K562 (cell line): ENCODE measurements at places on chromosomes 5 and 9. TPM values are rescaled to one million over a fixed set of nuclear protein-coding genes. Genes with fewer than 3 reads are reported as not detected.

Gene EGFL7
- 213 and 225 TPM in 2 replicates for total RNA-seq

Gene C5orf15
- total RNA-seq: 22.7 and 24.0 TPM in 2 replicates

Gene ANGPTL2
- total RNA-seq: not detected in 2 replicates

Gene FREM1
- total RNA-seq: 0.11 and 0.13 TPM in 2 replicates

Gene DELE1
- total RNA-seq: 64.7 and 68.8 TPM in 2 replicates

Gene LCN1
- not detected in 2 replicates for total RNA-seq

Gene EIF4E1B
- total RNA-seq: not detected in 2 replicates

Gene WNK2
- total RNA-seq: 3.3 TPM in 2 replicates

Gene PCDHGA3
- total RNA-seq: 0.24 and 0.38 TPM in 2 replicates

Gene ANKRD18A
- total RNA-seq: 0.76 and 1.9 TPM in 2 replicates

Gene PCDHA12
- total RNA-seq: not detected in 2 replicates

Gene LCN10
- 0.29 TPM in 1 of 2 replicates, not detected in the other for total RNA-seq

DNA sequence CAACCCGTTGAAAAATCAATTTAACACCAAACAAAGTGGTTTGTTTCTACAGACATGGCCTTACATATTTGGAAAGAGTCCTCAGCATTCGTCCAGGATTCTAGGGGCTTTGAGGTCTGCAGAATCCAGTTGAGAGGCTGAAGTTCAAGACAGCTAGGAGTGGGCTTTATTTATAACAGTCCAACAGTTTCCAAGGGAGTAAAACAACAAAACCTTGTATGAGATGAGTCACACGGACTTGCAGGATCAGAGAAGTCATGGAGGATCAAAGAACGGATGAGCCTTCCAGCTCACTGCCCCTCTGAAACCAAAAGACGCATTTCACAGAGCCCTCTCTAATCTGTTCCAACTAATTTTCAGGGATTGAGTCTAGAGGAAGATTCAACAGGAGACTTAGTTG is 11.1 kb upstream of the ESM1 start:
- no peaks in the 10 kb centered on the region for H3K36me3 ChIP-seq
- no peak overlapping the region for H3K27ac ChIP-seq
- no peak for DNase-seq
- peaks cover 15% of the 10 kb centered on the region for H3K27me3 ChIP-seq
- H3K4me3 ChIP-seq: no peak overlapping the region

- no peak overlapping the region for H3K4me3 ChIP-seq
- H3K4me1 ChIP-seq: no peaks in the 10 kb centered on the region
- no peaks in the 10 kb centered on the region for H3K27me3 ChIP-seq
- no peaks in the 10 kb centered on the region for H3K36me3 ChIP-seq
- H3K27ac ChIP-seq: no peak overlapping the region
- DNase-seq: no peak
These were observed 127.6 kb downstream of the ST8SIA4 start for GRCh38 chr5:100775533-100775855.

- no peaks in the 10 kb centered on the region for H3K36me3 ChIP-seq
- H3K27me3 ChIP-seq: no peaks in the 10 kb centered on the region
- peak; percentile 16 for DNase-seq
- H3K4me1 ChIP-seq: no peaks in the 10 kb centered on the region
- no peak overlapping the region for H3K27ac ChIP-seq
- H3K4me3 ChIP-seq: no peak overlapping the region
These were observed 123.1 kb downstream of the ADCY2 start for GRCh38 chr5:7518947-7519560.

GRCh38 chr5:33439905-33440481 is 772 bp upstream of the TARS1 start:
- no peak for DNase-seq
- H3K27ac ChIP-seq: peak overlapping the region; percentile 99
- H3K4me3 ChIP-seq: peak overlapping the region; percentile 94

DNA sequence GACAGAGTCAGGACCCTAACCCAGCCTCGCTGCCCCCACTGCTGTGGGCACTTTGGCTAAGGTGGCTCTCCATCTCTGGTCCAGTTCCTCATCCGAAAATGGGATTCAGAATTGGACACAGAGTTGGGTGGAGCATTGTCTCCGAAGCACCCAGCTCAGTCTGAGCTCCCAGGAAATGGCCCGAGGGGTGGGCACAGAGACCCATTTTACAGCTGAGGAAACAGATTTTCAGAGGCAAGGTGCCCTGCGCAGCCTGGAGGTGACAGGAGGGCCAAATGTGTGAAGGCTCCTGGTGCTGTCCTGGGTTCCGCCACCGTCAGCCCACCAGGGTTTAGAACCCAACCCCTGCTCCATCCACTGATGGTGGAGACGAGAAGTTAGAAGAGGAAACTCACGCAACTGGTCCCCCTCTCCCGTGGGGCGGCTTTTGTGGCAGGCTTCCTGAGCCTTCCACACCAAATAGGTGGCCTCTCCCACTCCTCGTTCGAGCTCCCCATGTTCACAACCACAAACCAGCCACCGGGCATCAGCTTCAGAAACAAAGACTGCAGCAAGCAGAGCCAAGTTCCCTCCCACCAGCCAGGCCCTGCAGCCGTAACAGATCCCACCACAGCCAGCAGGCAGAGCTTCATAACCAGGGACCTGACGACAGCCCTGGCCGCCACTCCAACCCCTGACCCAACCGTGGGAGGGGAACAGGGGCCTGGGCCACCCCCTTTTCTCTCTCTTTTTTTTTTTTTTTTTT is 90.9 kb upstream of the LMX1B start:
- DNase-seq: no peak
- H3K4me1 ChIP-seq: 0 out of 2 replicates have a peak, but pooled peaks cover 3% of the 10 kb centered on the region
- H3K36me3 ChIP-seq: no peaks in the 10 kb centered on the region

DNA sequence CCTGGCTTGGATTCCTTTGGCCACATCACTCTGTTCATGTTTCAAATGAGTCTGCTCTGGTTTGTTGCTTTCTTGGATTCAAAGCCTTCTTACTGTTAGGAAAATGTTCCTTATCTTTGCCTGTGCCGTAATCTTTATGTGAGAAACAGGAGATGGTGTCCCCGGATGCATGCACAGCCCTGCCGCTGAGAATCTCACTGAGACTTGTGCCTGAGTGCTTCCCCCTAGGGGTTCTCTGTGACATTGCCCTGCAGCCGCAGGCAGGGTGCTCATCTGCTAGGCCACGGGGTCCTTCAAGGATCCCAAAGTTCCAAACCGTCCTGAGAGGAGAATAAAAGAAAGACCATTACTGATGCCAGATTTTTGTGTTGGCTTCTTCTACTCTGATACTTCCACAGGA is 81.4 kb upstream of the ANKRD55 start:
- peaks cover 5% of the 10 kb centered on the region for H3K4me1 ChIP-seq
- H3K36me3 ChIP-seq: no peaks in the 10 kb centered on the region
- no peaks in the 10 kb centered on the region; the same call in 2 of the 3 replicates for H3K27me3 ChIP-seq
- no peak overlapping the region for H3K27ac ChIP-seq

GRCh38 chr5:40030661-40031060 is 605.9 kb upstream of the DAB2 start:
- no peak overlapping the region for H3K4me3 ChIP-seq
- H3K27ac ChIP-seq: no peak overlapping the region
- no peaks in the 10 kb centered on the region for H3K4me1 ChIP-seq
- H3K27me3 ChIP-seq: no peaks in the 10 kb centered on the region
- no peak for DNase-seq
- no peaks in the 10 kb centered on the region for H3K36me3 ChIP-seq

- no peaks in the 10 kb centered on the region for H3K4me1 ChIP-seq
- no peak overlapping the region for H3K27ac ChIP-seq
- H3K27me3 ChIP-seq: peaks cover 16% of the 10 kb centered on the region; the same call in 1 of the 2 replicates
- DNase-seq: no peak
- H3K4me3 ChIP-seq: no peak overlapping the region
These were observed 76.5 kb upstream of the PJA2 start for GRCh38 chr5:109486200-109486804.

DNA sequence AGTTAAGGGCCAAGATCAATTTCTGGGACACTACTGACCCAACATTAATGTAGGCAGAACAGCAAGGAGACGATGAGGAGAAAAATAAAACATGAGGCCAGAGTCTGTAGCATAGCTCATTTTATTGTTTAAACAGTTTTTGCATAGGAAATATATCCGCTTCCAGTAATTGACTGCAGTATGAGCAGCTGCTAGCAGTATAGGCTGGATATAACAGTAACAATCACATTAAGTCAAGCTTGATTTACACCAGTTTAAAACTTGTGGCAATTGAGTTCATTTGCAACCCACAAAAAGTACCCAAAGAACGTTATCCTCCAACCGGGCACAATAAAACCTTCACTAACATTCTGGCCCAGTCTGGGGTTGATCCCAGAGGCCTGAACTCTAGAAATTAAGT is 232.2 kb downstream of the NFIB start:
- H3K4me3 ChIP-seq: no peak overlapping the region
- H3K36me3 ChIP-seq: no peaks in the 10 kb centered on the region
- no peak overlapping the region for H3K27ac ChIP-seq
- DNase-seq: no peak

- H3K27me3 ChIP-seq: no peaks in the 10 kb centered on the region
- DNase-seq: no peak
- H3K4me1 ChIP-seq: no peaks in the 10 kb centered on the region; the same call in none of the 3 replicates
- H3K36me3 ChIP-seq: no peaks in the 10 kb centered on the region
- no peak overlapping the region for H3K4me3 ChIP-seq
- no peak overlapping the region for H3K27ac ChIP-seq
These were observed 9.4 kb upstream of the CD72 start for GRCh38 chr9:35627575-35627974.

- no peak for DNase-seq
- no peak overlapping the region for H3K4me3 ChIP-seq
- H3K27ac ChIP-seq: no peak overlapping the region
- H3K4me1 ChIP-seq: peaks cover 12% of the 10 kb centered on the region
These were observed 71.7 kb downstream of the ADAMTS2 start for GRCh38 chr5:179273441-179274145.

GRCh38 chr9:16869131-16869881 is 1.2 kb downstream of the BNC2 start:
- H3K36me3 ChIP-seq: no peaks in the 10 kb centered on the region
- H3K27ac ChIP-seq: no peak overlapping the region
- DNase-seq: no peak
- H3K4me1 ChIP-seq: no peaks in the 10 kb centered on the region
- no peak overlapping the region for H3K4me3 ChIP-seq
- no peaks in the 10 kb centered on the region for H3K27me3 ChIP-seq

DNA sequence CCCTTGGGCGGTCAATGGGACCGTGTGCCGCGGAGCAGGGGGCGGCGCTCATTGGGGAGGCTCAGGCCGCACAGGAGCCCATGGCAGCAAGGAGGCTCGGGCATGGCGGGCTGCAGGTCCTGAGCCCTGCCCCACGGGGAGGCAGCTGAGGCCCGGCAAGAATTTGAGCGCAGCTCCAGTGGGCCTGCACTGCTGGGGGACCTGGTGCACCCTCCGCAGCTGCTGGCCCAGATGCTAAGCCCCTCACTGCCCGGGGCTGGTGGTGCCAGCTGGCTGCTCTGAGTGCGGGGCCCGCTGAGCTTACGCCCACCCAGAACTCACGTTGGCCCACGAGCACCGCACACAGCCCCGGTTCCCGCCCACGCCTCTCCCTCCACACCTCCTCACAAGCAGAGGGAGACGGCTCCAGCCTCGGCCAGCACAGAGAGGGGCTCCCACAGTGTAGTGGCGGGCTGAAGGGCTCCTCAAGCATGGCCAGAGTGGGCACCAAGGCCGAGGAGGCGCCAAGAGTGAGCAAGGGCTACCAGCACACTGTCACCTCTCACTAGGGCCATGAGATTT is 141.1 kb upstream of the OR13F1 start:
- no peak overlapping the region for H3K4me3 ChIP-seq
- no peak for DNase-seq
- H3K27ac ChIP-seq: no peak overlapping the region
- no peaks in the 10 kb centered on the region for H3K36me3 ChIP-seq

GRCh38 chr5:172768098-172768572 is 2.9 kb downstream of the DUSP1 start:
- H3K36me3 ChIP-seq: peaks cover 30% of the 10 kb centered on the region
- no peak overlapping the region for H3K27ac ChIP-seq
- no peaks in the 10 kb centered on the region for H3K27me3 ChIP-seq
- DNase-seq: no peak

GRCh38 chr5:39014561-39014960 is 59.6 kb downstream of the RICTOR start:
- no peak for DNase-seq
- H3K27ac ChIP-seq: no peak overlapping the region; the same call in 2 of the 3 replicates
- no peaks in the 10 kb centered on the region for H3K4me1 ChIP-seq
- no peak overlapping the region for H3K4me3 ChIP-seq
- H3K27me3 ChIP-seq: no peaks in the 10 kb centered on the region

GRCh38 chr9:91085517-91086291 is 276.0 kb downstream of the AUH start:
- no peak overlapping the region for H3K4me3 ChIP-seq
- no peak for DNase-seq

GRCh38 chr9:109510506-109510905 is 12.4 kb upstream of the PTPN3 start:
- no peaks in the 10 kb centered on the region for H3K27me3 ChIP-seq
- H3K4me3 ChIP-seq: no peak overlapping the region

DNA sequence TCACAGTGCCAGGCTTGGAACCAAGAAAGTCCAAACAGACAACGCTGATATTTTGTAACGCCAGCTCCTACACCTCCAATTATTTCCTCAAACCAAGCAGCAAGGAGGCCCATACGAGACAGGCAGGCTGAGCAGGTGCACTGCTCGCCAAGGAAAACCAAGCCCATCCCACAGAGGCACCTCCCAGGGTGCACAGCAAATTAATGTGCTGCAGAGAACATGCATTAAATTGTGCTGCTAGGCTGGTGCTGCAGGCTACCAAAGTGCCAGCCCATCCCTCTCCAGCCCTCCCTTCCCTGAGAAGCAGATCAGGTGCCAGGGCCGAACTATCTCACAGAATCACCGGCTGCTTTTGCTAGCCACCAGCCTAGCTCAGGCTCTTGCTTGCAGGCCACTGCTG is 137.8 kb downstream of the PAX5 start:
- no peak for DNase-seq
- H3K27ac ChIP-seq: no peak overlapping the region
- no peaks in the 10 kb centered on the region for H3K36me3 ChIP-seq
- peaks cover 7% of the 10 kb centered on the region for H3K27me3 ChIP-seq
- no peak overlapping the region for H3K4me3 ChIP-seq

GRCh38 chr9:80605793-80606192 is 1034.0 kb downstream of the TLE4 start:
- DNase-seq: no peak
- H3K36me3 ChIP-seq: no peaks in the 10 kb centered on the region
- no peaks in the 10 kb centered on the region for H3K4me1 ChIP-seq
- no peak overlapping the region for H3K4me3 ChIP-seq

DNA sequence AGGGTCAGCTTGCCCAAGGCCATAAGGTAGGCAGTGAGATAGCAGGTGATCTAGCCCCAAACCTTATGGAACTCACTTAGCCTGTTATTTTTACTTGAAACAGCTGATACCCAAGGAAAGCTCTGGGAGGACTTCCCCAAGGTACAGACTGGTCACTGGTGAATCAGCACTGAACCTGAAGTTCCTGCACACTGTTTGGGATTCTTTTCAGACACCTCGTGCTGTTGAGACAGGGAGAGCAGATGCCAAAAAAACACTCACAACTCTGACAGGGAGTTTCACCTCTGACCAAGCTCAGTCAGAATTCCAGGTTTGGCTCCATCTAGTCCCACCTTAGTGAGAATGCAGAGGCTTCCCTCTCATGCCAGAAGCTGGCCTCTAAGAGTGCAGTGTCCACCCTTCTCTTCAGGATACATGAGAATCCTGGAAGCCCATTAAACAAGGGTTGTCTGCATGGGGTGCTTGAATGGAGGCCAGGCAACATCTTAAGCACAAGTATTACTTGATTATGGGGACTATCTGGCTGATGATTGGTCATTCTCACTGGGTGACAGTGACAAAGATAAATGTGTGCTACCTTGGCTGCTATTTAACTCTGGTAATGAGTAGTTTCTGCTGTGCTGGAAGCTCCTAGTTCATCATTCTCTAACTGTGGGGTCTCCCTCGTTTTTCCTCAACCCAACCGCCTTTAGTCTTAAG is 122.8 kb upstream of the SLIT3 start:
- no peak overlapping the region for H3K27ac ChIP-seq
- H3K4me1 ChIP-seq: no peaks in the 10 kb centered on the region
- no peaks in the 10 kb centered on the region for H3K27me3 ChIP-seq
- H3K4me3 ChIP-seq: no peak overlapping the region
- no peaks in the 10 kb centered on the region for H3K36me3 ChIP-seq
- no peak for DNase-seq
